Renal pelvis (tissue), 12 donors: ENCODE measurements at places on chromosomes 3 and 15. TPM values are rescaled to one million over a fixed set of nuclear protein-coding genes. Genes with fewer than 3 reads are reported as not detected.

DNA sequence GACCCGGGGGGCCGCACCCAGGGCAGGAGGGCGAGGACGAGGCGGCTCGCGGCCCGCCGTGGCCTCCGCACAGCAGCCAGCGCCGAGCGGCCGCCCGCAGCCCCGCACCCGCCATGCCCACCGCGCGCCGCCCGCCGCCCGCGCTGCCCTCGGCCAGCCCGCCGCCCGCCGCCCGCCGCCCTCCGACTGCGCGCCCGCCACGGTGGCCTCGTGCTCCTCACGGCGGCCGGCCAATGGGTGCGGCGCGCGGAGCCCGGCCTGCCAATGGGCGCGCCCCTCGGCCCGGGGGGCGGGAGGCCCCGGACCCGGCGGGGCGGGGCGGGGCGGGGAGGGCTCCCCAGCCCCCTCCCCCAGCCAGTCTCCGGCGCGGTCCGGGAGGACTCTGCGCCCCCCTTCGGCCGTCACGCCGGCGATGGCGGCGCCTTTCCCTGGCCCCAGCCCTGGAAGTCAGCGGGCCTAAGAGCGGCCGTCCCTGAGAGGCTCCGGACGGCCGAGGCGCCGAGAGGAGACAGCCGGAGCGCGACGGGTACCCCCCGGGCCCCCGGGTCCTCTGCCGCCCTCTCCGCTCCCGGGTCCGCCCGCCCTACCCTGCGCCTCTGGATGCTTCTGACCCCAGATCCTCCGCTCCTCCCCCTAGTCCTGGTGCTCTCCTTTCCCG is at the start of gene NT5DC2:
TSS of gene NT5DC2 (minus strand) at position 235 of the 658 bp plus-strand sequence. CDS start at position 115, 120 bp downstream.
- DNase-seq = peak; percentile 74

DNA sequence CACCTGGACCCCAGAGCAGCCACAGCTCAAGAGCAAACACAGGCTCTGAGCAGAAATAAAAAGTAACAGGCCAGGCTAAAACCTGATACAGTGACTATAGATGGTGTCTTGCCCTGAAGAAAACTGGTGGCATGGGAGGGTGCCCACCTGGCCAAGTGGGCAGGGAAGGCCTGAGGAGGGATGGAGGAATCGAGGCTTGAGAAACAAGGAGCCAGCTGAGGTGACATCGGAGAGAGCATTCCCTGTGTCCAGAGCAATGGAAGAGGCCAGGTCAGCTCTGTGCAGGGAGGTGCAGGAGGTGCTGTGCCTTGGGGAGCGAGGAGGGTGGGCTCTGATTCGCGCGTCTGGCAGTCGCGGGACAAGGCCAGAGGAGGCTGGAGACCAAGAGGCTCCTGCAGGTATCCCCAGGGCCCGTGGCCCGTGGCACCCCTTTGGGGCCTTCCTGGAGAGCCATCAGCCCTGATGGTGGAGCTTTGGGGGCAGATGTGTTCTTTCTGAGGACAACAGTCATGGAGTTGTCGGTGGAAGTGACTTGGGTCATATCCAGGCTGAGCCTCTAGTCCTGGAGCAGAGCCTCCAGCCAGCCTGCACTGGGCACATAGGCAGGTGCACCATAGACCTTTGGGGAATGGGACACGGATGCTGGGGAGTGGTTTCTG is 56.1 kb downstream of the PLXNA1 start:
- no peak for DNase-seq

DNA sequence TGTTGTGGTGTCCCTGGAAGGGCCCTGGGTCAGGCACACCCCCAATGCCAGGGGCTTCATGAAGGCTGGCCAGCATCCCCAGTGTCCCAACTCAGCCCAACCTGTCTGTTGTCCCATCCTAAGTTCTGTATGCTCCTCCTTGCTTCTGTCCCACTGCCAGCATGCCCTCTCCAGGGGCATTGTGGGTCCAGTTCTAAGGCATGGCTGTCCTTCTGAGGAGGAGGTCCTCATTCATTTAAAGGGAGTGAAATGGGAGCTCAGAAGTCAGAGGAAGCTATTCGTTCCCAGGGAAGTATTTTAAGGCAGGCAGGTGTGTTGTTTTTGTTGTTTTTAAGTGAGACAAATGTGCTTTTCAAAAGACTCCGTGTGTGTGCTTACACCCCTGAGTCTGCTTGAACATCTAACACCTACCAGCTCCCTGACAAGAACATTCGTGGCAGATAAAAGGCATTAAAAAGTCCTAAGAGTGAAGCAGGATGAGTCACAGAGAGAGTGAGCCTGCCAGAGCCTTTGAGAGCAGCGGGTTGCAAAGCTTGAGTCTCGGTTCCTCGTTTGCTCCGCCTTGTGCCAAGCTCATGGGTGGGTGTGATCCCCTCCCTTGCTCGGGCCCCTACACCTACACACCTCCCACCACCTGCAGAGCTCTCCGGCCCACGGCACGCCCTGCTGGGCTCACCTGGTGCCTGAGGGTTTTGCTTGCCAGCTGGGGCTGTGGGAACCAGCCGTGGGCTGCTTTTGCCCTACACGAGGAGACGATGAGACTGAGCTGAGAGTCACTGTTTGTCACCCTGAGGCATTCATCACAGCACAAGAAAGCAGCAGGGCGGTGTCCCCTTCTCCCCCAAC is 183.4 kb upstream of the TOPAZ1 start:
- DNase-seq = no peak

The HTR3E gene
- polyA plus RNA-seq = not detected

The CFAP91 gene
- polyA plus RNA-seq = 34.8 TPM
